ENCODE measurements at places on chromosomes 16 and 17. TPM values are rescaled to one million over a fixed set of nuclear protein-coding genes. Genes with fewer than 3 reads are reported as not detected.

- DNase-seq: peak; percentile 94
These were observed 65.5 kb upstream of the CREBBP start for GRCh38 chr16:3945751-3946603.

DNA sequence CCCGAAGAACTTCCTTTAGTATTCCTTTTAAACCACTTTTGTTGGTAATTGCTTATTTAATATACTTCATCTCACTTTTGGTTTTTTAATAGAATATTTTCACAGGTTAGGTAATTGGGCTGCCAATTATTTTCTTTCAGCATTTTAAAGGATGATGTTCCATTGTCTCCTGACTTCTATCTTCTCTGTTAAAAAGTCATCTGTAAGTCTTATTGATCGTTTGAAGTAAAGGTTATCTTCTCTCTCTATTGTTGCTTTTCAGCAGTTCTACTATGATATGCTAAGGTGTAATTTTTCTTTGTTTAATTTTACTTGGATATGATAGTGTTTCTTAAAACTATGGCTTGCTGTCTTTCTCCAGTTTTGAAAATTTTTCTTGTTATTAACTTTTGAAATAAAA is 307.5 kb downstream of the MAP2K4 start:
- no peak for DNase-seq

GRCh38 chr16:53745753-53746266 is 41.9 kb downstream of the FTO start:
- DNase-seq: peak; percentile 13

IL17C gene
- not detected for total RNA-seq

- DNase-seq: peak; percentile 94
These were observed 5.7 kb downstream of the CSNK1D start for GRCh38 chr17:82267575-82268379.

SLC38A8 gene
- total RNA-seq: not detected

GRCh38 chr16:28039493-28039892 is 24.0 kb downstream of the GSG1L start:
- no peak for DNase-seq

SLC12A3 gene
- not detected for total RNA-seq

ZNF646 gene
- 6.0 TPM for total RNA-seq

GRCh38 chr17:564526-565065 is 150.0 kb downstream of the VPS53 start:
- DNase-seq: no peak

GRCh38 chr17:78168903-78169793 is 767 bp downstream of the SYNGR2 start:
- DNase-seq: peak; percentile 73

Data from Daoy (cell line).